ENCODE measurements at places on chromosomes 1 and 21.

DNA sequence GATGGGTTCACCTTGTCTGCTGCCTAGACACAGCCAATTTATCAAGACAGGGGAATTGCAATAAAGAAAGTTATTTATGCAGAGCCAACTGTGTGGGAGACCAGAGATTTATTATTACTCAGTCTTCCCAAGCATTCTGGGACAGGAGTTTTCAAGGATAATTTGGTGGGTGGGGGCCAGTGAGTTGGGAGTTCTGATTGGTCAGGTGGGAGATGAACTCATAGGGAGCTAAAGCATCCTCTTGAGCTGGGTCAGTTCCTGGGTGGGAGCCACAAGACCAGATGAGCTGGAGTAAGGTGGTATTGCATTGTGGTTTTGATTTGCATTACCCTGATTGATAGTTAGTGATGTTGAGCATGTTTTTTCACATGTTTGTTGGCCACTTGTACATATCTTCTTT lies 86.1 kb downstream of the PRKAB2 start:
- no peak for DNase-seq

DNA sequence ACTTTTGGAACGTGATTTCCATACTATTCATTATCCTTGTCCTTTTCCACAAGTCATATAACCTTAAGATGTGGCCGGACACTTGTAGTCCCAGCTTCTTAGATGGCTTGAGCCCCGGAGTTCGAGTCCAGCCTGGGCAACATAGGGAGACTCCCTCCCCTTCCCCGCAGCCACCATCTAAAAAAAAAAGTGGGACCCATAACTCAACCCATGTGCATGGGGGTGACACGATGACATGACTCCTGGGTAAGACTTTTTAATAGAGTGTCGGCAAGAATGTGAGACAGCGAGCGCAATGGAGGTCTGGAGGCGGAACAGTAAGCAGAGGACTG lies 25.7 kb downstream of the MIA3 start:
- DNase-seq = no peak

DNA sequence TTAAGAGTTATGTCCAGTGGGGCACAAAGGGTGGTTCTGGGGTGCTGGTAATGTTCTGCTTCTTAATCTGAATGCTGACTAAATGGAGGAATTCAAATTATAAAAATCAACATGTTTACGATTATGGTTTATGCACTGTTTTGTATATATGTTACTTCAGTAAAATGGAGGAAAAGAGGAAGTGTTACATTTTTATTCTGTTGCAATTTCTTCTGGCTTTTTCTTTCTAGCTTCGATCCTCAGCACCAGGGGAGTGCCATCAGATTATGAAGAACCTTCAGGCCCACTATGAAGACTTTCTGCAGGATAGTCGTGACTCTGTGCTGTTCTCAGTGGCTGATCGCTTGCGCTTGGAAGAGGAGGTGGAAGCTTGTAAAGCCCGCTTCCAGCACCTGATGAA lies 105.5 kb downstream of the MACF1 start:
- no peak for DNase-seq

GRCh38 chr1:27306892-27307761 lies 14.8 kb upstream of the TMEM222 start:
- DNase-seq = no peak

DNA sequence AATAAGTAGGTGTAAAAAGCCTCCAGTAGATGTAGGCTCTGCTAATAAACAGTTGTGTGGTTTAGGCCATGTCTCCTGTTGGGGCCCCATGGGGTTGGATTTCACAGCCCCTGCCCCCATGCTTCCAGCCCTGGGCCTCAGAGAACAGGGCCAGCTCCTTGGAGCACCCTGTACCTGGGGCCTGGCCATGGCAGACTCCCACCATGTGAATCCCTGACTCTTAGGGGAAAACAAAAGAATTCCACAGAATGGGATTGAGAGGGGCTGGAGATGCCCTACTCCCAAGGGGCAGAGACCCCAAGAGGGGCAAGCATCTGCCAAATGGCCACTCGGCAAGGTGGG lies 11.5 kb downstream of the LRP8 start:
- DNase-seq = no peak

GRCh38 chr1:1630191-1630964 lies 1.6 kb upstream of the MMP23B start:
- DNase-seq = peak; percentile 83

DNA sequence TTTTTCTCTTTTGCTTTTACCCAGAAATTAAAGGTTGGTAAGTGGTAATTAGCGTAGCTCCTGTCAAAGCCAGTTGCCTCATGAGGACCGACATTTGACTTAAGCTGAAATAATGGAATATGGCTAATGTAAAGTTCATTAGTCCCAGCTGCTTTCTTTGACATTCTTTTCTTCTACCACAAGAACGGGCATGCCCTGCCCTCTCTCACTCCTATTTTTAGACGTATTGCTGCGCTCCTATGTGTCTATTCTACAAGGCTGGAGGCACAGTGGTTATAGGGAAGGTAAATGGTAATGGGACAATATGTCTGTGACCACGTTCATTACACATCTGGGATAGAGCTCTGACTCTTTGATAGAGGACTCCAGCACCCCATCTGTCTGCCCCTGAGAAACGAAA lies 6.8 kb downstream of the CORT start:
- DNase-seq = no peak

DNA sequence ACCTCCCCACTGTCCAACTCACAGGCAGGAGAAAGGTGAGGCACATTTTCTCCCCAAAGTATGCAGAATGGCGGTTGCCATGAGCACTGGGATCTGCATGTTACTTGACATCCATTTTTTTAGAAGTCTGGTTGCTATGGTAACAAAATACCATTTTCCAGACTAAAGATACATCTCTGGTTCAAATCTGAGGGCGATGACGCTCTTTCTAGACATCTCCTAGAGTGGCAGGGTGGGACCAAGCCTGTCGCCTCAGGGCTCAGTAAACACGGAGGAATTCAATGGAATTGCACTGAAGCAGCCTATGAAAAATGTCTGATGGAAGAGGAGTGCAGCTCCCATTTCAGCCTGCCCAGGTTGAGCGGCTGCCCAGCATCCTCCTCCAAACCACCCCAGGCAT lies 21.5 kb upstream of the FAM43B start:
- no peak for DNase-seq

DNA sequence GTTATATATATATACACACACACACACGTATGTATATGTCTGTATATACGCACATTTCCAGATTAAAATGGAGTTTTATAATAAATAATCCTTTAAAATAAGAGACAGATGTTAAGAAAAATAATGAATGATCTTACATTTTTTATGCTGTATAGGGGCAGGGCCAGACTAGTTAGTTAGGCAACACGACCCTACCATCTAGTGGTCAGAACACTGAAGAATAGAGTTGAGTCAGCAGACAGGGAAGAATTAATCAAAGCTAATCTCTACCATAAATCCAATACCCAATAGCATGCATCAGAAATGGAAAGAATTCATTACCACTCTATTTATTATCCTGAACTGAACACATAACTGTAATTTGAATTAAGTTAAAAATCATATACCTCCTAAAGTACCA lies 156.7 kb downstream of the BRINP3 start:
- no peak for DNase-seq

DNA sequence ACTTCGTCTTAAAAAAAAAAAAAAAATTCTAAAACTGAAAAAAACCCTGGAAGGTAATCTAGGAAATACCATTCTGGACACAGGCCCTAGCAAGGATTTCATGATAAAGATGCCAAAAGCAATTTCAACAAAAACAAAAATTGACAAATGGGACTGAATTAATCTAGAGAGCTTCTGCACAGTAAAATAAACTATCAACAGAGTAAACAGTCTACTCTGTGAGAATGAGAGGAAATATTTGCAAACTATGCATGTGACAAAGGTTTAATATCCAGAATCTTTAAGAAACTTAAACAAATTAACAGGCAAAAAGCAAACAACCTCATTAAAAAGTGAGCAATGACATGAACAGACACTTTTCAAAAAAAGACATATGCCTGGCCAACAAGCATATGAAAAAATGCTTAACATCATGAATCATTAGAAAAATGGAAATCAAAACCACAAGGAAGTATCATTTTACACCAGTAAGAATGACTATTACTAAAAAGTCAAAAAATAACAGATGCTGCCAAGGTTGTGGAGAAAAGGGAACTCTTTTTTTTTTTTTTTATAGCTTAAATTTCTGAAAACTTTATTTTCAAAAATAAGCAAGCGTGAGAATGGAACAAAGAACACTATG lies 29.4 kb upstream of the RNPC3 start:
- no peak for DNase-seq

- no peak for DNase-seq
These were observed 375.9 kb downstream of the BRINP3 start for GRCh38 chr1:190101756-190102155.

GRCh38 chr1:1309251-1310108 lies 1.1 kb downstream of the PUSL1 start:
- DNase-seq = no peak

DNA sequence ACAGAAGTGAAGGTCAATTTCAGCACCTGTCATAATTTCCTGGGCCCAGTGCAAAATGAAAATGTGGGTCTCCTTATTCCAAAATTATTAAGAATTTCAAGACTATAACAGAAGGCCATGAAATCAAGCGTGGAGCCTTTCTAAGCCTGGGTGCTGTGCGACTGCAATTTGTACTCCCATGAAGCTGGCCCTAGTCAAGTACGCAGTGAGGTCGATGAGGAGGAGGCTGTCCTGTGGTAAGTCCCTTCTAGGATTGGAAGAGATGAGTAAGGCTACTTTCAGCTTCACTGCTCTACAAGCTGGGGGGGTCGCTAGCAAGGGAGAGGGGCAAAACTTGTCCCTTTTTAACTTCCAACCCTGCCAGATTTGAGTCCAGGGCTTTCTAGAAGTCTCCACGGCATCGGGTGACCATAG lies 410 bp upstream of the NUDC start:
- DNase-seq = no peak

DNA sequence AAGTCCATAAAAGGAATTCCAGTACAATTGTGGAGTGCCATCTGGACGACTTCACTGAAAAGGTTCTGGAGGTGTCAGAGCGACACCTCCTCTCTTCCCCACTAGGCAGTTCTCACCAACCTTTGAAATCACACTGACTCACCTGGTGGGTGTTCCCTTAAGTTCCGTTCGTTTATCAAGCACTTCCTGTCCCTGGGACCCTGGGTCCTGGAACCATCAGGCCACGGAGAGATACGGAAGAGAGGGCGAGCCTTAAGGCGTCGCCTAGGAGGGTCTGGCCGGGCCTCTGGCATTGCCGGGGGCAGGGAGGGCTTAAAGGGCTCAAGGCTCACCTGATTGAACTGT lies 317 bp downstream of the SPAG17 start:
- DNase-seq = no peak

GRCh38 chr1:230669543-230669942 lies 27.3 kb downstream of the COG2 start:
- DNase-seq = no peak
